ENCODE measurements at places on chromosomes 6 and 20.

- no peak for DNase-seq
These were observed 616 bp downstream of the CHMP4B start for GRCh38 chr20:33811776-33812151.

GRCh38 chr6:76351275-76351674 lies 278.8 kb upstream of the IMPG1 start:
- peak; percentile 39 for DNase-seq

DNA sequence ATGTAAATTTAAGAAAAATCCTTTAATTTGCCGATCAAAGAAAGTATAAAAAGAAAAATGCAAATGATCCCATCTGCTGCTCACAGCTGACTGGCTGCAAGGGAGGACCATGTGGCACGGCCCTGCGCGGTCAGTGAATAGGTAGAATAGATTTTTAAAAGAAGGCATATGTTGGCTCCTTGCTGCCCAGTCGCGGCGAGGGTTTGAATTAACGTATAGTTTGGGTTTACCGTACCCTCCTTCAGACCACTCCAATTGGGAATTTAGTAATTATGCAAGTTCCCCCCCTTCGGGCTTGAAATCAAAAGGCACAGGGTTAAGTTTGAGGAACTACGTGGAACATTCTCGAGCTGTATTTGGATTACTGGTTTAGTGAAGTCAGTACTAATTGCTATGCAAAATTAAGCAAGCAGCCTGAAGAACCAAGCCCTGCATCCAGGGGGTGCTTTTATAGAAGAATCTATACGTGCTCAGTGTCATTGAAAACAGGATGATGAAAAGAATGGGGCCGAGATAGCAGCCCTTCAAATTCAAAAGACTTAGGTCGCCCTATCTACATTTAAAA lies 1.1 kb upstream of the BEND3 start:
- peak; percentile 69 for DNase-seq

GRCh38 chr20:18103497-18103896 lies 34.2 kb upstream of the KAT14 start:
- no peak for DNase-seq

GRCh38 chr6:35857853-35858252 lies 52.7 kb downstream of the LHFPL5 start:
- DNase-seq, result no peak

DNA sequence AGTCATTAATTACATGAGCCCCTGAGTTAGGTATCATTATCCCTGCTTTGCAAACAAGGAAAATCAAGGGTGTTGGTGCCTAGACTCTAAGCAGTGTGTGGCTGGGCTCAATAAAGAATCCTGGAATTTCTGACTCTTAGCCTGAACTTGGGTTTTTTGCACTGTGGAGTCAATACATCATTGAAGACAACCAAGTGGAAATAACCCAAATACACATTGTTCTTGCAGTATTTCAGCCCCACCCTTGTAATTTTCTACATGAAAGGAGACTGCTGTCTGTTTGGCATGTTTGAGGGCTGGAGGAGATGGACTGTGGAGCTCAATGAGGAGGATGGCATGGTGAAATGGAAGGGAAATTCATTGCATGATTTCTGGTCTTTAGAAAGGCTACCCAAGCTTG lies 110.3 kb downstream of the CRYBG1 start:
- no peak for DNase-seq

DNA sequence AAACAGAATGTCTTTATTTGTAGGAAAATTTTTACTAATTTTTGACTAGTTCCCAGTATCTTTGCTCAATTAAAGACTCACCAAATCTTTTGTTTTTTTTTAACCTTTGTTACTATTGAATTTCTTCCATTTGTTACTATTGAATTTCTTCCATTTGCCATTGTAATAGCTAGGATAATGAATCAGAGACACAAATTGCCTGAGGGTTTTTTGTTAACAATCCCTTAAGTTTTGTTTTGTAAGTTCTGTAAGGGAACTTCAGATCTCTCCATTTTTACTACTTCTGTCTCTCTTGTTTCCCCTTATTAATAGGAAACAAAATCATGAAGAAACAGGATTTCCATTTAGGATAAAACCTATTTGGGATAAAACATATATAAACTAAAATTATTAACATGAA lies 104.3 kb downstream of the MAP3K4 start:
- no peak for DNase-seq

- DNase-seq, result no peak
These were observed 441.4 kb downstream of the BCKDHB start for GRCh38 chr6:80547827-80548226.

GRCh38 chr6:68108233-68108835 lies 526.7 kb upstream of the ADGRB3 start:
- no peak for DNase-seq

- DNase-seq, result peak; percentile 53
These were observed 129.2 kb upstream of the PRND start for GRCh38 chr20:4592316-4593148.

DNA sequence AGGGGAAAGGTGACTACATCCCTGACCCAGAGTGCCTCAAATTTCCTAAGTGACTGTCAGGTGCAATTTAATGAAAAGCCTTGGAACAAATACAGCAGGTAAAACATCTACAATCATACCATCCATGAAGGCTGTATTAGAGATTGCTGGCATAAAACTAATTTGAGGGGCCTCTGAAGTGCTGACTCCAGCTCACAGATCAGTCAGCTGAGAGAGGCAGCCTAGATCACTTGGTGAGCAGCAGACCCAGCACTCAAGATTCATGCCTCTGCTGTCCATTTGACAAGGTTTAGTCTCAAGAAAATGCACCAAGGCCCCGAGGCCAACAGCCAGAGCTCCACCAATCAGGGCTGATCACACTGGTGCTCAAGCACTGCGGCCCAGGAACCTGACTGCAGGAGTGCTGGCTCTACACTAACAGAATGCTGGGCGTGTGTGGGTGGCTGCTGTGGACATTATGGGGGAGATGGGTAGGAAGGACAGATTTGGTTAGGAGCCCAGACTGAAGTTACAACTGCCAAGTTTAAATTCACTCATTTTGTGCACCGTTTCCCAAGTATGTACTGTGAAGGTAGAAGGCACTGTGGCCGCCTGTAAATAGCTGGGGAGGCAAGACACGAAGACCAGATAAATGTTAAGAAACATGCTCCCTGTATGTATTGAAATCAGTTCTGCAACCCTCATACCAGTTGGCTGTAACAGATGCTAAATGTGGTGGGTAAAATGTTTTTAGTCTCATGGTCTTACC lies 28.2 kb downstream of the SNX5 start:
- no peak for DNase-seq

GRCh38 chr6:170082531-170083187 lies 208.2 kb downstream of the DLL1 start:
- DNase-seq, result no peak

DNA sequence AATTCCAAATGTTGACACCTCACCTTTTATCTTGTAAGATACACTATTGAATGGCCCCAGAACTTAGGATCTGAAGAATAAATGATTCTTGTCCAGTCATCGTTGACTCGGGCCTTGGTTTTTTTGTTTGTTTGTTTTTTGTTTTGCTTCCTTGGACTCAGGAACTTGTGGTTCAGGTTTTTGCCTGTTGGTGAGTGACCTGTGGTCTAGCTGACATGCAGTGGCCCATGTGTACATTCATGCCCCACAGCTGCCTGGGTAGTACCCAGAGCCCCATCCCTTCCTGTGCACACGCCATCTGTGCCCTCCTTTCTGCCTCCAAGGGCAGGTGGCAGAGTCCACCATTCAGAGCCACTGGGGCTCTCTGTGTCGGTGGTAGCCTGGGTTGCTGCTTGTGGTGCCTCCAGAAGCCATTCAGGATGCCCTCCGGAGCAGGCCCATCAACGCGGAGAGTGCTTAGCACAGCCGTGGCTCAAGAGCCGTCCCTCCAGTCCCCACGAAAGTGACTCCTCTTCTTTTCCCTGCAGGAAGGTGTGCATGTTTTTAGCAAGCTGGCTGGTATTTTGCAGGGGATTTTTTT lies 85.9 kb downstream of the SYNJ2 start:
- DNase-seq, result no peak

- DNase-seq, result no peak
These were observed 56.7 kb downstream of the FILIP1 start for GRCh38 chr6:75436869-75437268.

- DNase-seq, result no peak
These were observed 5.6 kb downstream of the BRD2 start for GRCh38 chr6:32974016-32974333.

GRCh38 chr6:47836046-47836445 lies 54.2 kb downstream of the OPN5 start:
- DNase-seq, result no peak

DNA sequence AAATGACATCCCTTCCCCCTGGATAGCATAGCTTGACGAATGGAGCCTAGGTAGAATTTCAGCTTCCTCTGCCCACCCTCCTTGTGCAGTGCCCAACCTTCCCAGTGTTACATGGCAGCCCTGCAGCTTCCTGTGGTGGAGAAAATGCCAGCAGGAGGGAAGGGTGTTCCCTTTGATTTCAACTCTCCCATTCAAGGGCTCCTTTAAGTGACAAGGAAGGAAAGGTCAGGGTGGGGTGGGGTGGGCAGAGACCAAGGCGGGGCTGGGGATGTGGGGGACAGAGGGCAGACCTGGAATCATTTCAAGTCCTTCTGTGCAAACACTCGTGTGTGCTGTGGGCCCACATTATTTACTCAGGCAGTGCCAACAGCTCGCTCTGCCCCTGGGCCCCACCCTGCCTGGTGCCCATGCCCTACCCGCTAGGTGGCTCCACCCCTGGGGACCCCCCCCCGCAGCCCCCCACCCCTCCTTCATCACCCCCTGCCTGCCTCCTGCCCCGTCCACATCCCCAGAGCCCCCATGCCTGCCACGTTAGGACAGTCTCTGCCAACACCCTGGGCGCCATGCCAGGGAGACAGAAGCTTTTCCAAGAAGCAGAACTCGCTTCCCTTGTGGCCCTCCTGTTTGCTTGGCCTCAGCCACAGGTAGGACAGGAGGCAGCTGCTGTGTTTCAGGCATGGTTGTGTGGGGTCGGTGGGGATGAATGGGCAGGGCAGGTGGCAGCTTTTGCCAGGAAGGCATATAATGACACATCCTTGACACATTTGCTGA lies 9.4 kb downstream of the SPDEF start:
- no peak for DNase-seq

DNA sequence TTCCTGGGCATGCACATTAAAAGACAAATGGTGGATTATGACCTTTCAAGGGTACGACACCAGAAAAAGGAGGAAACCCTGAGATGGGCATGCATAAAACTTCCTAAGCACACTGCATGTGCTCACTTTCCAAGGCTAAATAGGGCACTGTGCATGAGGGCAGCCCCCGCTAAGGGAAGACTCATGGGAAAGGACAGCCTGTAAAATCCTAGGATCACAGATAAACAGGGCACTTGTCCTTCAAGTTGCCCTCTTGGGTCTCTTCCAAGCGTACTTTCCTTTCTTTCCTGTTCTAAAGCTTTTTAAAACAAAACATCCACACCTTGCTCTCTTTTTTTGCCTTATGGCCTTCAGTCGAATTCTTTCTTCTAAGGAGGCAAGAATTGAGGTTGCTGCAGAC lies 106.5 kb upstream of the SYNCRIP start:
- DNase-seq, result no peak

- no peak for DNase-seq
These were observed 430 bp upstream of the FAM110A start for GRCh38 chr20:833121-833449.

DNA sequence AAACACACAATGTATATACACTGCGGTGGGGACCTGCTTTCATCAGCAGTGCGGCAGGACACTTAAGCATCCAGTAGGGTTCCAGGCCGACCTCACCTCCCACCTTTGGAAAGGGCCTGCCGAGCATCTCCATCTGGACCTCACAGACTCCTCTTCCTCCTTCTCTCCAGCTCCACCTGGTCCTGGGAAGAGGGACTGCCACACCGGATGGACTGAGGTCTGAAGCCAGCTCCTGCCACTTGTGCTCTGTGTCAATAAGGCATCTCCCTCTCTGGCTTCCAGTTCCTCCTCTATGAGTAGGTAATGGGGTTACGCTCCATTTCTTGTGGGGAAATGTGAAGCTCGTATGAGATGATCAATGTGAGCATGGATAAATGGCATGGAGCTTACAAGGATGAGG lies 19.1 kb upstream of the NNAT start:
- DNase-seq, result peak; percentile 75

DNA sequence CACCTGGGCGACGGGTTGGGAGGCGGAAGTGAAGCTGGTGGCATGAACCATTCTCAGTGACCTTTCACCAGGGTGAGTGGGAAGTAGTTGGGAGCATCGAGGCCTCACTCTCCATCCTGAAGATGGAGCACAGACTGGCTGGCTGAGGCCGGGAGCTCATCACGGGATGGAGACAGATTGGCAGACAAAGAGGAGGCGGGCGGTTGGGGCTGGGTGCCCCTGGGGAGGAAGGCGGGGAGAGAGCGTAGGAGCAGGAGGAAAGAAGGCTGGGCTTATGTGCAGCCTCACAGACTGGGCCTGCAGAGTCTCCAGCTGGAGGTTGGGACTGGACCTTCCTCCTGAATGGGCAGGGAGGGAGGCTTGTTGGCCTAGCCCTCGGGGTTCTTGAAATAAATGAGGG lies 44.2 kb upstream of the SCRT2 start:
- peak; percentile 43 for DNase-seq

- DNase-seq, result no peak
These were observed 32.8 kb downstream of the TNXB start for GRCh38 chr6:32076321-32076809.

- no peak for DNase-seq
These were observed 4.7 kb downstream of the SLC16A10 start for GRCh38 chr6:111091987-111092386.

DNA sequence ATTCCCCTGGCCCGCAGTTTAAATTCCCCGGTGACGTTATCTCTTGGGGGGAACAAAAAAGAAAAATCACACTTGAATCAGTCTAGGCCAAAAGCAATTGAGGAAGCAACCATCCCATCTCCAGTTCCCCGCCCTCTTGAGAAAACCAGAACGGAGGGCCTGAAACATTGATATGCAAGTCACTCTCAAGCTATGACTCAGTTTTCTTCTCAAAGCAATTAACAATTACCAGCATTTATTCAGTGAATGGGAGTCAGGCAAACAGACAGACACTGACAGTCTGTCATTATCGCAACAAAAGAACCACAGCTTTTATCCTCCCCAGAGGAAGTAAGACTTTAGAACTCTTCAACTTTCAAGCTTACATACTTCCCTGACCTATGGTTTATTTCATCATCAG lies 100.9 kb downstream of the OPRM1 start:
- DNase-seq, result no peak

DNA sequence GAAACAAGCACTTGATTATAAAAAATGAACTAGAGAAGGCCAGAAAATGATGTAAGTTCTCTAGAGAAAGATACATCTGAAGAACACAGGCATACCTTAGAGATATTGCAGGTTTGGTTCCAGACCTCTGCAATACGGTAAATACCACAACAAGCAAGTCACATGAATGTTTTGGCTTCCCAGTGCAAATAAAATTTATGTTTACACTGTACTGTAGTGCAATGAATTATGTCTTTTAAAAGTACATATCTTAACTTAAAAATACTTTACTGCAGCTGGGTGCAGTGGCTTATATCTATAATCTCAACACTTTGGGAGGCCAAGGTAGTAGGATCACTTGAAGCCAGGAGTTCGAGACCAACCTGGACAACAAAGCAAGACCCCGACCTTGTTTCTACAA lies 10.9 kb upstream of the KIAA1586 start:
- no peak for DNase-seq

DNA sequence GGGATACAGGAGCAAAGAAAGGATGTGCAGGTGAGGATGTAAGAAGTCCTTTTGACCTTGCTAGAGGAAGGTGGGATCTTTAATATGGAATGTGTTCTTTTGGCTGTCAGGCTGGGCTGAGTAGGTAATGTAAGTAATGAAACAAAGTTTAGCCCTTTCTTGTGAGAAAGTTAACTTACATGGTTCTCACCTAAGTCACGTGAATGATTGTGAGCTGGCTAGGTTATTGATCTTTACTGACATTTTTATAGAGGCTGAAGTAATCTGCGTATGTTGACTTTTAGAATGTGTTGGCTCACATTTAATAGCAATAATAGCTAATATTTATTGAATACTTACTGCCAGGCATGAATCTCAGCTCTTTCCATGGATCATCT lies 2.6 kb downstream of the TOP1 start:
- no peak for DNase-seq

Data from WERI-Rb-1 (cell line).